Dorsolateral prefrontal cortex (tissue), 122 donors: ENCODE measurements at places on chromosomes 11 and 22. TPM values are rescaled to one million over a fixed set of nuclear protein-coding genes. Genes with fewer than 3 reads are reported as not detected.

- DNase-seq: no peak
These were observed 205.9 kb downstream of the TBC1D22A start for GRCh38 chr22:46968359-46968740.

GRCh38 chr22:47011859-47012258 lies 249.4 kb downstream of the TBC1D22A start:
- no peak for DNase-seq

PKNOX2 gene
- total RNA-seq: 39.3 TPM

DNA sequence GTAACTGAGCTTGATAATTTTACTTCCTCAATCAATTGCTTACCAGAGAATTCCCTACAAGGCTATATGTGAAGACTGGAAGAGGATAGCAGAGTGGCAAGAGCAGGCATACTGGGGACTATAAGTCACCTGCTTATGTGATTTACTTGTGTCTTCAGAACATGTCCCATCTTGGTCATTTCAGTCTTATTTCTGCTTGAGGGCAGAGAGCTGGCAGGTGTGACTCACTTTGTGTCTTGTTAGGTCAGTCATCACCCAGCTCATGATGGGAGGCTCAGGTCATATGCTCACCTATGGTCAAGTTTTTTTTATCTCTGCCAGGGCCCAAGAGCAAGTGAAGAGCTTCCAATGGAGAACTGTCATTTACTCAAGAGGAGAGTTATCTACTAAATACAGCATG lies 6.2 kb downstream of the SRSF8 start:
- DNase-seq: no peak

- DNase-seq: no peak
These were observed 299.7 kb downstream of the TTC28 start for GRCh38 chr22:28379951-28380350.

GRCh38 chr11:64298966-64299846 lies 952 bp upstream of the CATSPERZ start:
- DNase-seq: peak; percentile 73

POGLUT3 gene
- total RNA-seq: 8.8 TPM

DNA sequence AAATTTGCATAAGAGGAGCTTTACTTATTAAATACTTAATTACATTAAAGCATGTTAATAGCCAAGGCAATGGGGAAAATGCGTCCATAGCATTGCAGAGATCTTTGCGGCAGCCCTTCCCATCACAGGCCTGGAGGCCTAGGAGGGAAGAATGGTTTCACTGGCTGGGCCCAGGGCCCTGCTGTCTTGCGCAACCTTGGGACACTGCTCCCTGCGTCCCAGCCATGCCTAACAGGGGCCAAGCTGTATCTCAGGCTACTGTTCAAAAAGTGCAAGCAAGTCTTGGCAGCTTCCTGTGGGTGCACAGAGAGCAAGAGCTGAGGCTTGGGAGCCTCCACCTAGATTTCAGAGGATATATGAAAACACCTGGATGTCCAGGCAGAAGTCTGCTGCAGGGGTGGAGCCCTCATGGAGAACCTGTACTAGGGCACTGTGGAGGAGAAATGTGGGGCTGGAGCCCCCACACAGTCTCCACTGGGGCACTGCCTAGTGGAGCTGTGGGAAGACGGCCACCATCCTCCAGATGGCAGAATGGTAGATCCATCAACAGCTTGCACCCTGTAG lies 46.0 kb downstream of the THAP12 start:
- no peak for DNase-seq

DNA sequence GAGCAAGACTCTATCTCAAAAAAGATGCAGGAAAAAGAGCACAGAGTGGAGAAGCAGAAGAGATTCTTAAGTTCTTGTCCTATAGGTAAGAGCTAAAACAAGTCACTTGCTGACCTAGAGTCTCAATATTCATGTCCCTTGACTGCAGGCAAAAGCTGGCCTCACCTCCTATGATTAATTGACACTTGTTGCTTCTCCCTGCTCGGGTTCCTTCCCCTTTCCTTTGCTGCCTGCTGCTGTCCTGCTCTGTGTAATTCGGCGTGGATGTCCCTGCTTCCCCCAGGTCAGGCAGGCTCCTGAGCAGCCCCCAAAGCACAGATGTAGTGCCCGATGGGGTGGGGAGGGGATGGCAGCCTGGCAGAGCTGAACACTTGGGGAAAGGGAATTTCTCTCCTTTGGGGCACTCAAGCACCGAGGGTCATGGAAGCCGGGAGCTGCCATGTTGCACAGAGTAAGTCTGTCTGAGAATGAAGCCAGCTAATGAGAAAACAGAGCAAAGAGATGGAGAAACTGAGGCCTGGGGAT lies 60.8 kb upstream of the NUP50 start:
- DNase-seq: no peak

SEC14L6 gene
- total RNA-seq: 1.8 TPM

- no peak for DNase-seq
These were observed 102.6 kb downstream of the CSNK2A3 start for GRCh38 chr11:11250470-11250869.

ASPHD2 gene
- 15.3 TPM for total RNA-seq

MMP12 gene
- total RNA-seq: not detected

- no peak for DNase-seq
These were observed 50.0 kb upstream of the POU2AF1 start for GRCh38 chr11:111429066-111429506.

DNA sequence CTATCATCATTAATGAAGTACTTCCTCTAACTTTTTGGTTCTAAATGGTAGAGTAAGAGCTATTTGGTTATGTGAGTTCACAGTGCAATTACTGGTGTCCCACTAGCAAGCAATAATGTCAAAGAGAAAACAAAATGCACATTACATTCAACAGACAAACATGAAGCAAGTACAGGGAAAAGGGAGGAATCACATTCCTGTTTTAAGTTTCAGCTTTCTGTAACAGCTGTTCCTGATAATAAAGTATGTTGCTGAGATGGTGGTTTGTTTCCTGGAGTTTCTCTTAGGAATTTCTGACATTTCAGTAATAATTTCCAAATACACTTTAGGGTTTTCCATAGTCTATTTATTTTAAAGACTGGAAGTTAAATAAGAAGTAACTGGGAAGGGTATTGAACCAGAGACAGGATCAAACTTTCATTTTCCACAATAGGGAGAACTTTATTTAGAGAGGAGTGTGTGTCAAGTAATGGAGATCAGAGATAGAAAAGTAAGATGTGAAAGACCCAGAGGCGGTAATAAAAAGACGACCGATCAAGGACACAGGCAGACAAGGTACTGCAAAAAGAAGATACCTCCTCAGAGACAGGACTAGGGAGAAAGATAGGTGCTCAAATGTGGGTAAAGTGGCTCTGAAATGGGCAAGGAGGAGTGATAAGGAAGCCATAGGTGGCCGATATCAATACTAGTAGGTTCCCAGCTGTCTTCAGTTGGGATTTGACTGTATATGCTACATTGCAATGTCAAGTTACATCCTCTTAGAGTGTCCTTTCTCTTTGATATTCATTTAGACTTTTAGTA lies 20.8 kb upstream of the CLNS1A start:
- DNase-seq: no peak

DNA sequence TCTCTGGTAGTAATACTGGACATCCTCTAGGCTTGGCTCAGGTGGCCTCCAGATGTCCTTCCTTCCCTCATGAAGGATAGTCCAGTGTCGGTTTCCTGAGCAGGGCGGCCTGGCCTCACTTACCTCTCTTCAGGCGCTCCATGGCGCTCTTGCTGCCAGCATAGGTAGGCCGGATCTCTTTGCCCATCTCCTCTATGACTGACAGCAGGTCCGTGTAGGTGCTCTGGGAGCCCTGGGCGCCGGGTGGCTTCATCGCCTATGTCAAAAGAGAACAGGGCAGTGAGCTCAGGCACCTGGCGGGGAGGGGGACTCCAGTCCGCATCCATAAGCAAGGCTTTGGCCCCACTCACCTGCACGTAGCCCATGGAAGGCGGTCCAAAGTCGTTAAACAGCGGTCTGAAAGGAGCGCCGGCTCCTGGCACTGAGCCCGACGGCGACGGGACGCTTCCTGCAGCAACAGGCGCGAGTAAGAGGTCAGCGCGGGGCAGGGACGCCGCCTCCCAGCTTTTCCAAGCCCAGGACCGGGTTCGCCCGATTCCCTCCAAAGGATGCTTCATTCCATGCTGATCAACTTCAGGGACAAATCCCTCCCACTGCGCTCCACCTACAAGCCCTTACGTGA lies 609 bp downstream of the CDK2AP2 start:
- DNase-seq: peak; percentile 27

DNA sequence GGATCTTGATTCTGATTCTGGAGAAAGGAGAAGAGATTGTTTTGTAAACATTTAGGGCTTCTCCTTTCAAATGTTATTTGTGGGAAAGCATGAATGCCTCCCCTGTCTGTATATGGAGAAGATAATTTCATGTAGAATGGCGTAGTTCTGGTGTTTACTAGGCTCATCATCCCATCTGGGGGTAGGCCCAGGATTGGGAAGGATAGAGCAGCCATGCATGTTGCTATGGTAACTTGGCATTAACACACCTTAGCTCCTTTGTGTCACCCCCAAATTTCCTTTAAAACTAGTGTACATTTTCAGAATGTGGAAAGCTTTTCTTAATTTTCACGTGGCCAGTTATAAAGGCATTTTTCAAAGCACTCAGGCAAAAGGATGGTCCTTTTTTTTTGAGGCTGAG lies 57.5 kb upstream of the EED start:
- no peak for DNase-seq

- no peak for DNase-seq
These were observed 9.4 kb downstream of the CNGA4 start for GRCh38 chr11:6248248-6248647.

DNA sequence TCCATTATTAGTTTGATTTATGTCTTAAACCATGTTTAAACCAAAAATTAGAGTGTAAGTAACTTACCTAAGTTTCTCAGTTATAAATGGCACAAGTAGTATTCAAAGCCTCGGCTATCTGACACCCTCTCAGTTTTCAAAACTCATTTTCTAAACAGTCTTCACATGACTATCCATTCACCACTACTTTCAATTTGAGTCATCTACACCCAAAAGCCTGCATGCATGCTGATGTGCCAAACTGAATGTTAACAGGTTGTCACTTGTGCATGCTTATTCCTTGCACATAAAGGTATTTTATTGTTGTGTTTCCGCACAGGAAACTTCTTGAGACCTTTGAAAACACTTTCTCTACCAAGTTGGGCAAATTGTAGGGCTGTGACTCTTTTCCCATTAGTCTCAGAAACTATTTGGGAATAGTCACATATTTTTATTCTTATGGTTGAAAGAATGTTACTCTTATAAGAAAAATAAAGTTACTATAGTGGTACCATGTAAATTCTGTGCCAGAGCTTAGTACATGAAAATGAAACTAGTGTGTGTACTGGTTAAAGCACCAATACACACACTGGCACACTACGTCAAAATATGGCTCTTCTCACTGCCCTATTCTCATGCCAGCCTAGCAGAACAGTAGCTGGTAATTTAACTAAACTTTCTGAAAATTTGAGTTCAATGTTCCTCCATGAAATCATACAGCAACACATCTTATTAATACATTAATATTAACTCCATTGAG lies 2.2 kb upstream of the OR51E2 start:
- DNase-seq: no peak

- no peak for DNase-seq
These were observed 49.9 kb downstream of the UBASH3B start for GRCh38 chr11:122705396-122705795.

ZNF408 gene
- 9.2 TPM for total RNA-seq

ASRGL1 gene
- total RNA-seq: 62.0 TPM

GRCh38 chr22:28918550-28919271 lies 35.3 kb downstream of the ZNRF3 start:
- DNase-seq: no peak

DNA sequence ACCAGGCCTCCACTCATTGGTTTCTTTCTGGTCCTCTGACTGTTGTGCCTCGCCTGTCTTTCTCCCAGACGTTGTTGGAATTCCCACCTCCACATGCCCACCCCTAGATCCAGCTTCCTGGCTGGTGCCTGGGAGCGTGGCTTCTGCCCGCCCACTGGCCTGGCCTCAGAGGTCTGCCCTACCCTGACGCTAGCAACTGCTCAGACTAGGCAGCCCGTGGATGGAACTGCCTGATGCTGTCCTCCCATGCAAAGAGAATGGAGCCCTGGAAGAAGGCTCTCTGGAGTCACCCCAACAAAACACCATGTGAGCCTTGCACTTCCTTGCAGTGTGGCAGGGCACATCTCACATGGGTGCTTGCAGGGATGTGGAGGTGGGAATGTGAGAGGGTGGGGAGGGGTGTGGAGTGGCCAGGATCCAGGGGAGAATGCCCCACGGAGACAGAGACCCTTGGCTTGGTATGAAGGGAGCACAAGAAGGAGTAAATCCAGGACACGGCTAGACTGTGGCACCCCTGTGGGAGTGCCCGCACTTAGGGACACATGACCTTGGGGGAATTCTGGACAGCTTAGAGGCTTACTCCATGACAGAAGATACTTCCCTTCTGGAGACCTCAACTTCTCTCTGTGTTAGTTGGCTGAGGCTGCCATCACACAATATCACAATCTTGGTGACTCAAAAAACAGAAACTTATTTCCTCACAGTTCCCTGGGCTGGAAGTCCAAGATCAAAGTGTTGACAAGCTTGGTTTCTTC lies 22.5 kb upstream of the ADA2 start:
- no peak for DNase-seq

FBLN1 gene
- 16.5 TPM for total RNA-seq

- DNase-seq: no peak
These were observed 138.5 kb upstream of the CTSC start for GRCh38 chr11:88475991-88476418.

FOLR2 gene
- total RNA-seq: 7.7 TPM

- no peak for DNase-seq
These were observed 397.3 kb downstream of the SHANK2 start for GRCh38 chr11:70854901-70855556.

GRCh38 chr22:31754813-31755212 lies 994 bp downstream of the DEPDC5 start:
- no peak for DNase-seq

TSSK2 gene
- not detected for total RNA-seq

DNA sequence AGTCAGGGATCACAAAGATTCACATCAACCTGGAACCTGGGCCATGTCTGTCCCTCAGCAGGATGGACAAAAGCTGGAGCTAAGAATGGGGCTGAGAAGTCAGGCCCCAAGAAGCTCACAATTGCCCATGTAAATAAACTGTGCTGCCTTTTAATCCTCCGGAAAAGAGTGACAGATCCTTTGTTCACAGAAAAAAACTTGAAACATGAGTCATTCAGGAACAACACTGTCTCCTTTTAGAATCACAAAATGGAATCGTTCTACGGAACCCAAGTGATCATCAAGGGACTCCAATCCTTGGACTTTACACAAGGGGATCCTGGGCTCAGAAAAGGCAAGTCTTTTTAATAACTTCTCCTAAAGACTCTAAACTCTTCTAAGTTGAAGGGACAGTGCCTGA lies 36.1 kb downstream of the RELT start:
- no peak for DNase-seq
